Stimulated activated CD8-positive, alpha-beta memory T cell treated with anti-CD3 and anti-CD28 coated beads, Interleukin-2, amount 100 ng/mL, for 1 hour (primary cell): ENCODE measurements at places on chromosomes 6 and 20.

DNA sequence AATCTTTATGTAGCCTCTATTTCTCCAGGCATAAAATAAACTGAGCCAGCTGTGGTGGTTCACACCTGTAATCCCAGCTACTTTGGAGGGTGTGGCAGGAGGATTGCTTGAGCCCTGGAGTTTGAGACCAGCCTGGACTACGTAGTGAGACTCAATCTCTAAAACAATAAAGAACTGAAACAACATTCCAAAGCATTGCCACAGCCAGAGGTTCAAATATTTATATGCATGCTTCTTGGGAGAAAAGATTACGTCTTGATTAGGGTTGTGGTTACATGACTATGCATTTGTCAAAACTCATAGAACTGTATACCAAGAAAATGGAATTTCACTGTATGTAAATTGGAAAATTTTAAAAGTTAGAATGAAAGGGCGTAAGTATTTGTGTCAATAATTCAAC lies 27.7 kb upstream of the PAX1 start:
- DNase-seq, result no peak

DNA sequence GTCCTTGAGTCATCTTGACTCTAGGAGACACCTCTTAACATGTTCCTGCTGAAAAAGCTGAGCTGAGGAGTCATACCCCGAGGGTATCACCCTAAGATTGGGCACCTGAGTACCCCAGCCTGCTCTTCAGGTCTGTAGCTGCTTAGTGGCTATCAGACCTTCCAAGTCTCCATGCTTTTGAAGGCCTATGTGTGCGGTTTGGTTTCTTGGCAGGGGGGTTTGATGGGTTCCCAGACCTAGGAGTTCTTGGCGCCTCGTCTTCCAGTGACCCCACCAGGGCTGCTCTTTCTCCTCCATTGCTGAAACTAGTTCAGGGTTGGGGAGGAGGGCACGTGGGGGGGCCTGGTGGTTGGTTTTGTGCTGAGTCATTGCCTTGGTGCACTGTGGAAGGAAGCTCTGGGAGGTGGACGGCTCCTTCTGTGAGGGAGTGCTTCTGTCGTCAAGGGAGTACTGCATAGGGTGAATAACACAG lies 20.1 kb downstream of the IGF2R start:
- DNase-seq, result no peak

DNA sequence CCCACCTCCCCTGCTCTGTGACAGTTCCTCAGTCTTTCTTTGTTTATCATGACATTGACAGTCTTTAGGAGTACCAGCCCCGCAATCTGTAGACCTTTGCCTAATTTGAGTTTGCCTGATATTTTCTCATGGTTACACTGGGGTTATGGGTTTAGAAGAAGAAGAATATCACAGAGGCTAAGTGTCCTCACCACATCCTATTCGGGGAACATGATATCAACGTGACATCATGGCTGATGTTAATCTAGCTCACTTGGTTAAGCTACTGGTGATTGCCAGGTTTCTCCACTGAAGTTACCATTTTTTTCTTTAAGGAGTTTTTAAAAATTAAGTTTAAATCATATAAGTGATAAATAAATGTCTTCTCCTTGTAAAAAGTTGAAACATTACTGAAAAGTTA lies 127.5 kb downstream of the CEP57L1 start:
- DNase-seq, result no peak

DNA sequence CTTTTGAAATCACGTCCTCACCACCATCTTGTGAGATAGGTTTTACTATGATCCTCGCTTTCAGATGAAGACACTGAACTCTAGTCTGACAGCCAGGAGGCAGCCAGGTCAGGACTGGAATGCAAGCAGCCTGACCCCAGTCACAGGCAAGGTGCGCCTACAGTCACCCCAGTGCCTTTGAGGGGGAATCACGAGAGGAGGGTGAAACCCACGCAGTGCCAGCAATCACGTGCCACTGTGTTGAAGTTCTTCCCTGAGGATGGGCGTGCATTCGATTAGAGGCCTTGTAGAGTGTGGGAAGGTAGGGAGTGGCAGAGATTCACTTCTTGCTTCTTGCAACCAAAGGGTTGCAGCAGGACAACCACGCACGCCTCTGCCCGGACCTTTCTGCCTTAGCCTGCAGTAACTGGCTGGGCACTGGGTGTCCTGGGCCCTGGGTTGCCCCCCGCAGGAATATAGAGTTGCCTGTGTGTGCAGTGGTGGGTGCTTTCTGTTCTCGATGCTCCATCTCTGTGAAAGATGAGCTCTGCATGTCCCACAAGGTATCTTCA lies 33.7 kb upstream of the IRF4 start:
- no peak for DNase-seq

DNA sequence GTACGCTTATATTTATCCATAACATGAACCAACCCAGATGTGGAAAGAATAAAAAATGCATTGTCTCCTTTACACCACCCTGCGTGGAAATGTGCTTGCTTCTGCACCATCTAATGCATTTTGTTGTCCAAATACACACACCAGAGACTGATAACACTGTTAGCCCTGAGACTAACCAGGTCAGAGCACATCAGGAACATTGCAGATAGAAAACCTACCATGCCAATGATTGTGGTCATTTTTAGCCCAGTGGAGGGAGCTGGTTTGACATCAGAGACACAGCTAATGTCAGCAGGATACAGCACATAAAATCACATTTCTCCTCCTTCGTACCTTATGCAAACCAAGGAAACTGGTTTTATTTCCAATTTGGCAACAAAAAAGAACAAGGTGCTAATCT lies 528.7 kb downstream of the DOK5 start:
- no peak for DNase-seq

DNA sequence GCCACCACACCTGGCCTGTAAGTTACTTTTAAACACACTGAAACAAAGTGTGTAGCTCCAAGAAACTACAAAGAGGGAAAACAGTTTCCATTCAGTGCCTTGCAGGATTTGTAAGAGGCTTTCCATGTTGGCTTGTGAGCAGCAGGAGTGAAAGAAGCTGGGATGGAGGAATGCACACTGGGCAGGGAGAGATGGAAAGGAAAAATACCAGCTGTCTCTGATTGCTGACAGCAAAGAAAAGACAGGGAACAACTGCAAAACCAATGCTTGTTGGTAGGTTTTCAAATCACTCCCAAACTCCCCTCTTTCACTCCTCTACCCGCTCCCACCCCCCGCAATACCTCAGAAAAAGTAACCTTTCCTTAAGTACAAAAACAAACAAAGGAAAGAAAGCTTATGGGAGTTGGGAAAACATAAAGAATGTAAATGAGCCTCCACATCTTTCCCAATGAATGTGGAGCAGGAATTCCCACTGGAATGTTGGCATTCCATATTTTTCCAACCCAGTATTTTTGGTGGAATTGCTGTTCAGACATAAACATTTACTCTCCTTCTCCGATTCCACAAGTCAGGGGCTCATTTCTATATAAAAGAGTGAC lies 166.1 kb downstream of the THBS2 start:
- no peak for DNase-seq

GRCh38 chr20:59646487-59646886 lies 42.1 kb downstream of the PHACTR3 start:
- no peak for DNase-seq

DNA sequence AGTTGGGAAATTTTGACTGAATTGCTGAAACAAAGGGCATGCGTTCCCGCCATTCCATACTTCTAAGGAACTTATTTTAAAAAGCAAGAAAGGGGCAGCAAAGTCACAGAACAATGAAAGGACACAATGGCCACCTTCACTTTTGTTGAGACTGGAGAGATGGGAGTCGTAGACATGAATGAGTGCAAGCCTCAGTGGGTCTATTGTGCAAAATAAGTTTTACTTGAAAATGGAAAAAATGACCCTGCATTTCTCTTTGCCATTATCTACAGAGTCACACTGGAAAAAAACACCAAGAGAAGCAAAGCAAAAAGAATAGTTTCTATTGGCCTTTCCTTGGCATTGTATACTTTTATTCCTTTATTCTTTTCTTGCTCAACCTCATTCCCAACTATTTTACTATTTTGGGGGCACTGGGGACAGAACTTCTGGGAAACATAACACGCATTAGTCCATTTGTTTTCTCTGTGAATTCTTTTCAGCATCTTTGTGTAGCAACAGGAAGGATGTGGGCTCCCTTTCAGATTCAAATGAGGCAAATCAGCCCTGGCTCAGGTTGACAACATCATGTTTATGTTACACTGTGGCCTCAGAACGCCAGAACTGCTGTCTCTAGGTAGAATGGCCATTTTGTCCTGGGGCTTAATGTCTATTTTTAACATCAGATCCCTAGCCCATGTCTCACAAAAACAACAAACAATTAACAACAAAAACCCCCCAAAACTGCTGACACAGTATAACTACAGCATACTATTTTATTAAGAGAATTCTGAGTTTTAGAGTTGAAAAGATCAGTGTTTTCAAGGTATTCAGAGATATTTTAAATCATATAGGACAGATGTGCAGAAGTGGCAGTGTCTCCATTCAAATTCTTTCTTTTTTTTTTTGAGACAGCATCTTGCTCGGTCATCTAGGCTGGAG lies 122.2 kb downstream of the FYN start:
- no peak for DNase-seq

DNA sequence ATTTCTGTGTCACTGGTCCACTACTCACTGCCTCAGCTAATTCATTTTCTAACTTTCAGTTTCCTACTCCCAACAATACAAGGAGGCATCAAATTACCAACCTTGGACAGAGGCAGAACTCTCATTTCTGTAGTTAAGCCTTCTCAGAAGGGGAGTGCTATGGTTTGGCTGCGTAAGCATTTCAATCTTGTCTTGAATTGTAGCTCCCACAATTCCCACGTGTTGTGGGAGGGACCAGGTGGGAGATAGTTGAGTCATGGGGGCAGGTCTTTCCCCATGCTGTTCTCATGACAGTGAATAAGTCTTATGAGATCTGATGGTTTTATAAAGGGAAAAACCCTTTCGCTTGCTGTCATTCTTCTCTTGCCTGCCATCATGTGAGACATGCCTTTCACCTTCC lies 22.9 kb downstream of the HLA-DRA start:
- DNase-seq, result no peak

DNA sequence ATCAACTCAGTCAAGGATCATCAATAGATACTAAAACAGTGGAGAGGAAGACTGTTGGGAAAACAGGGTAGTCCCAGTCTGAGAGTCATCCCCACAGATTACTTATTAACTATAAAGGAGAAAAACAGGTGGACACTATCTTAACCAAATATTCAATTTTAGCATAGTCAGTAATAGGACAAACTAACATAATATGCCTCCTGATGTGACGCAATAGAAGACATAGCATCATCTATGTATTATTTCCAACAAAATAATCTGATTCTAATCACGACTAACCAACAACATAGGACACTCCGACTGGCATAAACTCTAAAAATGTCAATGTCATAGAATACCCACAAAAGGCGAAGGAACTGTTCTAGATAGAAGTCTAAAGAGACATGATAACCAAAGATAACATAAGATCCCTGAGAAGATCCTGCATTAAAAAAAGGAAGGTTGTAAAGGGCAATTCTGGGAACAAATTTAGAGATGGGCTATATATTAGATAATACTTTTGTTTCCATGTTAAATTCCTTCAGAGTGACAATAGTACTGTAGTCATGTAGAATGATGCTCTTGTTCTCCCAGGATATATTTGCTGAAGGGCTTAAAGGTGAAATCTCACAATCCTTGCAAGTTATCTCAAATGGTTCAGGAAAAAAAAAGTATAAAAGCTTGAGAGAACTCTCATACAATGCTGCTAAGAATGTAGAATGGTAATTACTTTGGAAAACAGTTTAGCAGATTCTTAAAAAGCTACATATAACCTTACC lies 28.9 kb downstream of the ILRUN start:
- no peak for DNase-seq

GRCh38 chr6:28586962-28587745 lies 61.5 kb downstream of the GPX5 start:
- DNase-seq, result peak; percentile 11

DNA sequence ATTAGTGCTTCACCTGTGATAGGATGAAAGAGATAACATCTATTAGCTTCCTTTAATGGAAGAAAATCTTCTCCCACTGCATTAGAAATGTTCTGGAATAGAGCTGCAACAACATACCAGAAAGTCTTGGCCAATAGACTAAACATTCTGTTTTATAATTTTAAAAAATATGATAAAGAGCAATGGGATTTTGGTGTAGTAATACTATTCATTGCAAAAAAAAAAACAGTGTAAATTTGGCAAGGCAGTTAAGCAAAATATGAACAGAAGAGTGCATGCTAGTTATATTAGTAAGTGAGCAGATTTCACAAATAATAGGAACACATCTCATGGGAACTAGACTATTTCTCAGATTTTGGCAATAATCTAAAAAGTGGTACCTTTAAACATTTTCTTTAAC lies 43.3 kb downstream of the SOX4 start:
- DNase-seq, result no peak

- no peak for DNase-seq
Measured at GRCh38 chr20:46204594-46205186, 86.6 kb downstream of the CD40 start.

GRCh38 chr6:30840935-30841643 lies 43.2 kb upstream of the DDR1 start:
- no peak for DNase-seq

- DNase-seq, result no peak
Measured at GRCh38 chr20:52054123-52054522, 137.5 kb downstream of the ZFP64 start.

DNA sequence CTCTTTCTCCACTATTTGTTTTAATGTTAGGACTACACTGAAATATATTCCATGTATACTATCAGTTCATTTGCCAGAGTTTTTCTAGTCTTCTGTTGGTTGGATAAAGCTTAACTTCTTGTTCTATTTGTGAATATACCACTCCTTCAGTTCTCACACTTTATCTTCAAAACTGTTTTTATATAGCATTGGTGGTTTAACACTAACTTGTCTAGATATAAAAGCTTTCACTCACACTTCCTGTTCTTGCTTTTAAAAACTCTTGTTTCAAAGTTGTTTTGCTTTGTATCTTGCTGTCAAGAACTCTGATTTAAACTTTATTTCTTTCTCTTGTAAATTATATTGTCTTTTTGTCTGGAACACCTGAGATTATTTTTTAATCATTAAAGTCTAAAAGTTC lies 226.8 kb upstream of the TENT5A start:
- no peak for DNase-seq

- DNase-seq, result no peak
Measured at GRCh38 chr6:72955666-72956065, 269.6 kb downstream of the KHDC1L start.

GRCh38 chr6:156068881-156069280 lies 613.2 kb upstream of the NOX3 start:
- no peak for DNase-seq

DNA sequence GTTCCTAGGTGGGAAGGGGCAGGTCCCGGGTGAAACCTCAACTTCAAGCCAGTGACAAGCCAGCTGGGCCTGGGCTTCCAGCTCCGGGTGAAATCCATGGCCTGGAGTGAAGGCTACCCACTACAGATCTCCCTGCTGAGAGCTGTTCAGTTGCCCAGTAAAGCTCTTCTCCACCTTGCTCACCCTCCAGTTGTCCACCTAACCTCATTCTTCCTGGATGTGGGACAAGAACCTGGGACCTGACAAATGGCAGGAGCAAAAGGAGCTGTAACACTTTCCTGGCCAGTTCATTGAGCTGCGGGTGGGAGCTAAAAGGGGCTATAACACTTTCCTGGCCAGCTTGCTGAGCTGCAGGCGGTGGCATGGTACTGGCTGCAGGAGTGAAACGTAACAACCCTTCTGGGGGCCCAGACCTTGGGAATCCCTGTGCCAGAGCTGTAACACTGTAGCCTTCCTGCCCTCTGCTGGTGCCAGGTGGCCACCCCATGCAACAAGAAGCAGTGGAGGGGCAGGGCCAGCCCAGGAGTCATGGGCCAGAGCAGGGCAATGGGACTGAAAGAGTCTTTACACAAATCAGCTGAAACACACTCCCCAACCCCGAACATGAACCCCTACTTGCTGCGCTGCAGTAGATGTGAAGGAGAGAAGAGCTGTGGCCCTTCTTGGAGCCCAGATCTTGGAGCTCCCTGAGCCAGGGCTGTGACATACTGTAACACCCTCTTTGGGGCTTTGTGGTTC lies 3.6 kb upstream of the HINT3 start:
- no peak for DNase-seq
